Vagina (tissue), 2 donors: ENCODE measurements at places on chromosomes 11 and 22. TPM values are rescaled to one million over a fixed set of nuclear protein-coding genes. Genes with fewer than 3 reads are reported as not detected.

DNA sequence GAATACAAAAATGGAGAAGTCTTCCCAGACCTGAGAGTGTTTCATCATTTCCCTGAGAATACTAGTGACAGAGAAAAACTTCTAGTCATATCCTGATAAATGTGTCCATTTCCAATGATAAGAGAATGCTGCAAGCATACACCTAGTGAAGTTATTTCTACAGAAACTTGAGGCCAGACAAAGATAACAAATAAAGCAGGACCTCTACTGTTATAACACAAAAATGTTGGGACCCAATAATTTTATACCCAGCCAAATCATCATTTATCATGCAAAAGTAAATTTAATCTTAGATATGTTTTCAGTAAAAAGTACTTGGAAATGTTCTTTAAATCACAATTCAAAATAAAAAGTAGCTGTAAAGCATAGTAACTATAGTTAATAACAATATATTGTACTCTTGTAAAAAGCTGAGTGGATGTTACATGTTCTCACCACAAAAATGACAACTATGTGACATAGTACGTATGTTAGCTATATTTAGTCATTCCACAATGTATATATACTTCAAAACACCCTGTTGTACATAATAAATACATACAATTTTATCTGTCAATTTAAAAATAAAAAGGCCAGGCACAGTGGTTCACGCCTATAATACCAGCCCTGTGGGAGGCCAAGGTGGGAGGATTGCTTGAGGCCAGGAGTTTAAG lies 12.6 kb downstream of the RRAS2 start:
- H3K27me3 ChIP-seq = no peaks in the 10 kb centered on the region
- H3K4me3 ChIP-seq = no peak overlapping the region
- no peak for DNase-seq
- H3K36me3 ChIP-seq = no peaks in the 10 kb centered on the region

DNA sequence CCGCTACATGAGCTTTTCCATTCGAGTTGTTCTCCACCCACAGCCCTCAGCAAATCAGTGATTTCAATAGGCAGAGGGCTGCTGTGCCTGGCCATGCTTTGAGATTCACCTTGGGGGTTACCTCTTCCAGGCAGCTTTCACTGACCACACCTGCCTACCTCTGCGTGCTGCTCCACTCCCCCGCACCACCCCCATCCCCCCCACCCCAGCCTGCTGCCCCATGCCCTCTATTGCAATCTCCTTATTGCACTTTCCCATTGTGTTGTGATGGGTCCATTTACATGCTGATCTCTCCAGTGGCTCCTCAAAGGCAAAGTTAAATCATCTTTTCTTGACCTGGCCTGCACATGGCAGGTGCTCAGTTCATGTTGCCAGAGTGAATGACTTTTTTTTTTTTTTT lies 18.0 kb upstream of the POLA2 start:
- no peaks in the 10 kb centered on the region for H3K27me3 ChIP-seq
- H3K4me3 ChIP-seq = no peak overlapping the region
- no peaks in the 10 kb centered on the region for H3K36me3 ChIP-seq
- no peak for DNase-seq

DNA sequence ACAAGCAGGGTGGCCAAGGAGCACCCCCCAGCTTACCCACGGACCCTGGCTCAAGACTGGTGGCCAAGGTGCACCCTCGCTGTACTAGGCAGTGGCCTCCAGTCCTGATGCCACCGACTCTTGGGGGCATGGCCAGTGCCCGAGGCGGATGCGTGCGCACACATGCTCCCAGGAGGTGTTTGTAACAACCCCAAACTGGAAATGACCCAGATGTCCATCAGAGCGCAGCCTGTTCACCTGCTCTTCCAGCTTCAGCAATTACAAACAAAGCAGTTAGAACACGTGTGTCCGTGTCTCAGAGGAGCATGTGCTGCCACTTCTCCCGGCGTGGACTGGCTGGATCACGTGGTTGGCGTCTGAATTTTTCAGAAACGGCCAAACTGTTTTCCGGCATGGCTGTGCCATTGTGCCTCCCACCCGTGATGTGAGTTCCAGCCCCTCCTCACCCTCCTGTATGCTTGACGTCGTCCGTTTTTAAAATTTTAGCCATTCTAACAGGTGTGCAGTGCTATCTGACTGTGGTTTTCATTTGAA lies 7.1 kb upstream of the MUC6 start:
- DNase-seq = no peak
- no peak overlapping the region for H3K27ac ChIP-seq
- H3K4me1 ChIP-seq = no peaks in the 10 kb centered on the region
- H3K27me3 ChIP-seq = no peaks in the 10 kb centered on the region
- H3K4me3 ChIP-seq = no peak overlapping the region
- H3K36me3 ChIP-seq = no peaks in the 10 kb centered on the region

DNA sequence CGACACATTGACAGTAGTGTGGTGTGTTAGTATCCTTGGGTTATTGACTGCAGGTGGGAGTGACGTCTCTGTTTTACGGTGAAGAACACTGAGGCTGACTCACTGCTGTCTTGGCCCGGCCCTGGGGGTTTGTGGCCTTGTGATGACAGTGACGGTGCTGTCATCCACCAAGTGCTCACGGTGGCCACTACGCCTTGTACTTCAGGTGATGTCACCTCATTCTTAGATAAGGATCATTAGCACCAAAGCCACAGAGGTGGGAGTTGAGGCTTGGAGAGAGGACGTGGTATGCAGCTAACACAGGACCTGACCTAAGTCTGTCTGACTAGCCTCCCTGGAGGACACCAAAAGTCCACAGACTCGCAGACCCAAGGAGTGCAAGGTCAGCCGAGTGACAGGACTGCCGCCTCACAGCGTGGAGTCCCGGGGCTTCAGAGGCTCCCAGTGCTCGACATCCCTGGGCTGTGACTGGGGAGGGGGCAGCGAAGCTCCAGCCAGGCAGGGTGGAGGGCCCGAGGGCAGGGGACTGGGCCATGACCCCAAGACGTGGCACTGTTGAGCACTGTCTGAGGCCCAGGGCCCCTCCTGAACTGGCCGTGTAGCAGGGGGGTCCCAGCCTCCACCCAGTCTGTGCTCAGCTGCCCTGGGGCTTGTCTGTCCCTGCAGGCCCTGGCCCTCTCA lies 56.5 kb downstream of the NAT10 start:
- H3K27ac ChIP-seq = no peak overlapping the region
- H3K36me3 ChIP-seq = no peaks in the 10 kb centered on the region
- H3K4me3 ChIP-seq = no peak overlapping the region
- H3K4me1 ChIP-seq = no peaks in the 10 kb centered on the region

The MAML2 gene
- total RNA-seq = 36.3 TPM

- H3K27ac ChIP-seq = no peak overlapping the region
- no peak overlapping the region for H3K4me3 ChIP-seq
- DNase-seq = no peak
Measured at GRCh38 chr11:102389253-102389652, 42.2 kb downstream of the BIRC2 start.

GRCh38 chr11:94809251-94809650 lies 41.1 kb downstream of the AMOTL1 start:
- no peak overlapping the region for H3K27ac ChIP-seq
- H3K27me3 ChIP-seq = no peaks in the 10 kb centered on the region
- no peaks in the 10 kb centered on the region for H3K36me3 ChIP-seq

GRCh38 chr11:118216621-118217481 lies 8.0 kb downstream of the JAML start:
- H3K27ac ChIP-seq = no peak overlapping the region
- H3K27me3 ChIP-seq = no peaks in the 10 kb centered on the region
- H3K4me1 ChIP-seq = no peaks in the 10 kb centered on the region
- no peaks in the 10 kb centered on the region for H3K36me3 ChIP-seq

DNA sequence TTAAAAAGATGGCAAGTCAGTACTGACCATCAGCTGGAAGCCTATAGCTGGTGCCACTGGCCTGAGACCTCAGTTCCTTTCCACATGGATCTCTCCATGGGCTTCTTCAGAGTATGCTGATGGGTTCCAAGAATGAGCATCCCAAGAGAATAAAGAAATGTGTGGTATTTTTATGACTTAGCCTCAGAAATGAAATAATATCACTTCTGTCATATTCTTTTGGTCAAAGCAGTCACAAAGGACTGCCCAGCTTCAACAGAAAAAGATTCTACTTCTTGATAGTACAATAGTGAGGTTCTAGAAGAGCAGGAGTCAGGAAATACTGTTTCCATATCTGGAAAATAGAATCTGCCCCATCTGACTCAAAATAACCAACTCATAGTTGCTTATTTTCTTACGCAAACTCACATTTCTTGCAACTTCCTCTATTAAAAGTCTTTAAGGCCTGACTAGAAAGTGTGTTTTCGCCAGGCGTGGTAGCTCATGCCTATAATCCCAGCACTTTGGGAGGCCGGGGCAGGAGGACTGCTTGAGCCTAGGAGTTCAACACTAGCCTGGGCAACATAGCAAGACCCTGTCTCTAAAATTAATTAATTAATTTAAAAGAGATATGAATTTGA lies 116.9 kb downstream of the SIK3 start:
- H3K36me3 ChIP-seq = no peaks in the 10 kb centered on the region
- DNase-seq = no peak
- no peak overlapping the region for H3K4me3 ChIP-seq

GRCh38 chr11:31199378-31199777 lies 170.2 kb downstream of the DCDC1 start:
- no peaks in the 10 kb centered on the region for H3K4me1 ChIP-seq
- no peak overlapping the region for H3K27ac ChIP-seq
- H3K4me3 ChIP-seq = no peak overlapping the region
- H3K36me3 ChIP-seq = no peaks in the 10 kb centered on the region

DNA sequence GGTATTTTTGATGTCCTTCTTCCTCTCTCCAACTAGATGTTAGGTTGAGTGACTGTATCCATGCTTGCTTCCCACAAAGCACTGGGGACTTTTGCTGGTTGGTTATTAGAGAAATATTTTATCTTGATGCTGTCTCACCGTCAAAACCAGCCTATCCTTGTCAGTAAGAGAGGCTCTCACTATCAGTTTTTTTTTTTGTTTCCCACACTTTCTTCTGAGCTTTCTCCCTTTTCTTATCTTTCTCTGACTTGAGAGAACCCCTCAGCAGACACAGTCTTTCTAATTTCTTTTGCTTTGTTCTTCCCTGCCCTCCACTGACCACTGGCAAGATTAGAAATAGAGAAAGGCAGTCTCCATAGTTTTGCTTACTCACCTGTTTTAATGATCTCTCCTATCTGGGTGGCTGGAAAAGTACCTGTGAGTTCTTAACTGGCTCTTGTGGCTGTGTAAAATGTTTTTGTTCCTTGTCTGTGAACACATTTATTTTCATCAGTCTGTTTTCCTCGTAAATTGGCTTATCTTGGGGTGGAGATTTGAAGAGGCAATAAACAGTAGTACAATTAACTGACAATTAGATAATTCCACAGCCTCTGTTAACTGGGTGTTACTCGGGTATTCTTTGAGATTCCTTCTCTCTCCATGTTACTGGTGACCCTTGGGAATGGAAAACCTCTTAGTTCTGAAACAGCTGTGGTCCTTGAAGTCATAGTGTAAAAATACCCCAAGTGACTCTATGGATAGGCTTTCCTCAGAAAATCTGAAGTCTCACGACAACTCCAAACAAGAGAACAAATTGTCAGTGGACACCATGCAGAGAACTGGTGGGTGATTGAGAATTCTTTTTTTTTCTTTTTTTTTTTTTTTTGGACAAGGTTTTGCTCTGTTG lies at the start of gene NXPE1:
Gene NXPE1 (minus strand): TSS at position 457 of the 886 bp plus-strand sequence. CDS start 8,680 bp downstream, outside the sequence.
- no peaks in the 10 kb centered on the region for H3K4me1 ChIP-seq
- no peaks in the 10 kb centered on the region for H3K27me3 ChIP-seq
- no peak for DNase-seq
- H3K27ac ChIP-seq = no peak within 1 kb of the TSS
- H3K36me3 ChIP-seq = no peaks in the 10 kb centered on the region

DNA sequence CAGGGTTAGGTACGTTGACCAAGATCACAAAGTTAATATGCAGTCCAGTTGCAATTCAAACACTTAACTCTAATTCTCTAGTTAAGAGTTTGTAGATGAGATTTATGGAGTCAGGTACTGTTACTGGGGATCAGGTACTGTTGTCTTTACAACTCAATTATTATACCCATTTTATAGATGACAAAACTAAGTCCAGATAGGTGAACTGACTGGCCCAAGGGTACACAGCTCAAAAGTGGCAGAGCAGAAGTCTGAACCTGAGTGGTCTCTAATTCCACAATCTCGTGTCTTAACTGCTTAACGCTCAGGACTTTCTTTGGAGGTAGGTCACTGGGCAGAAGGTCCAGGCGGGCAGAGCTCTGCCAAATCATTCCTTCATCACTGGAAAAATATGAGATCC lies 77.5 kb downstream of the DSCAML1 start:
- H3K36me3 ChIP-seq = no peaks in the 10 kb centered on the region
- H3K4me3 ChIP-seq = no peak overlapping the region
- no peak for DNase-seq
- H3K27ac ChIP-seq = no peak overlapping the region
- H3K4me1 ChIP-seq = peaks cover 12% of the 10 kb centered on the region

DNA sequence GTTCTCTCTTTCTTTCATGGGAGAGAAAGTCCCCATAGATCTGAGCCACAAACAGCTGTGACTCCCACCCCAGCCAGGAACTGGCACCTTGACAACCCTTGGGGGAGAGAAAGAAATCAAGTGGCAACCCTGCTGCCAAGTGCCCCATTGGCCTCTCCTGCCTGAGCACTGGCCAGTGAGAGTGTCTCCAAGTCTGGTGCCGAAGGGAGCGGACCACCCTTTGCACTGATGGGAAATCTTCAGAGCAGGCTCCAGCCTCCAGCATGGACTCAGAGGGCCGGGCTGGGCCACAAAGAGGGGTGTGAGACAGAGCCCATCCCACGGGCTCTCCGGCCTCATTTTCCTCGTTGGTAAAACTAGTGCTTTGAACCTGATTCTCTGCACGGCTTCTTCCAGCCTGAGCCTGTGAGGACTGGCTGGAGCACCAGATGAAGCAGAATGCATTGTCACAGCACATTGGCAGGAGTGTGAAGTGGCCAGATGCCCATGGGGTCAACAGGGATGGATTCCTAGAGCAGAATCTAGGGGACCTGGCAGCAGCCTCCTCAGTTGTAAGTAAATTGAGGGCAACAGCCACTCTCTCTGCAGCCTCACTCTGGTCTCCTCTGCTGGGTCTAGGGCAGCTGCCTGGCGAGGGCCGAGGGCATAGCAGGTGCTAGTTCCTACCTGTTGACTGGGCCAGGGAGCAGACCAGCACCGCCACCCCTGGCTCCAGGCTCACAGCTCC lies 81.4 kb downstream of the TRIM29 start:
- DNase-seq = peak; percentile 82
- no peaks in the 10 kb centered on the region for H3K36me3 ChIP-seq
- H3K27me3 ChIP-seq = no peaks in the 10 kb centered on the region
- H3K4me1 ChIP-seq = peaks cover 24% of the 10 kb centered on the region
- H3K4me3 ChIP-seq = no peak overlapping the region
- H3K27ac ChIP-seq = no peak overlapping the region

The CARNS1 gene
- total RNA-seq = 1.7 TPM

The RAG1 gene
- 0.25 TPM for total RNA-seq

The CHRM4 gene
- total RNA-seq = not detected
